ENCODE measurements at places on chromosomes 2 and 18. TPM values are rescaled to one million over a fixed set of nuclear protein-coding genes. Genes with fewer than 3 reads are reported as not detected.

MGAT4A gene
- 4.4 TPM for total RNA-seq

PXDN gene
- 2.5 TPM for total RNA-seq

GKN1 gene
- total RNA-seq = not detected

MC4R gene
- not detected for total RNA-seq

SPATA3 gene
- not detected for total RNA-seq

GRCh38 chr2:28687171-28687570, 64.5 kb upstream of the PPP1CB start:
- no peak overlapping the region for H3K27ac ChIP-seq
- no peaks in the 10 kb centered on the region for H3K36me3 ChIP-seq
- DNase-seq = no peak
- no peaks in the 10 kb centered on the region for H3K27me3 ChIP-seq
- no peak overlapping the region for H3K4me3 ChIP-seq

- H3K4me1 ChIP-seq = no peaks in the 10 kb centered on the region
- H3K36me3 ChIP-seq = no peaks in the 10 kb centered on the region
- no peak overlapping the region for H3K27ac ChIP-seq
- DNase-seq = no peak
- H3K27me3 ChIP-seq = no peaks in the 10 kb centered on the region
- no peak overlapping the region for H3K4me3 ChIP-seq
These were observed 6.6 kb upstream of the RPL37A start for GRCh38 chr2:216491793-216492596.

- H3K27ac ChIP-seq = no peak overlapping the region
- DNase-seq = no peak
- no peak overlapping the region for H3K4me3 ChIP-seq
- H3K27me3 ChIP-seq = no peaks in the 10 kb centered on the region
- no peaks in the 10 kb centered on the region for H3K36me3 ChIP-seq
These were observed 3.7 kb downstream of the HDAC4 start for GRCh38 chr2:239396881-239397681.

DNA sequence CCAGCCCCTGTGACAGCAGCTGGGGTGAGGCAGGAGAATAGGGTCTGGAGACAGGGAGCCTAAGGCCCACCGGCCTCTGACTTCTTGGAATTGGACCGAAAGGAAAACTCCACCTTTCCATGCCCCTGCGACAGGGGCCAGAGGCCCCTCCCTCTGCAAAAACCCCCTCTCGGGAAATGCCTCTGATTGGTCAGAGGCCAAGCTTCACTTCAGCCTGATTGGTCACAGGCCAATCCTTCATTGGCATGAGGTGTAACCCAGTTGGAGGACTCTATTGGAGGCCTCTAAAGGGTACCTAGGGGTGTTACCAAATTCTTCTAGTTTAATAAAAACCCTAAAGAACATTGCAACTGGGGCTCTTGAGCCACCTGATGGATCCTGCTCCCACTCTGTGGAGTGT, 5.7 kb upstream of the ACKR3 start:
- H3K27me3 ChIP-seq = peaks cover 30% of the 10 kb centered on the region
- H3K27ac ChIP-seq = no peak overlapping the region
- H3K4me1 ChIP-seq = peaks cover 5% of the 10 kb centered on the region
- no peak overlapping the region for H3K4me3 ChIP-seq
- no peak for DNase-seq

- no peak for DNase-seq
- no peaks in the 10 kb centered on the region for H3K27me3 ChIP-seq
- H3K27ac ChIP-seq = peak overlapping the region; percentile 55
- H3K4me3 ChIP-seq = no peak overlapping the region
These were observed 80.7 kb downstream of the PXDN start for GRCh38 chr2:1663621-1664020.
